Activated CD4-positive, alpha-beta T cell treated with anti-CD3 and anti-CD28 coated beads, Interleukin-2, Interleukin-4, amounts not matched to agents 100 ng/mL and 50 ng/mL, durations not matched to agents 16 hours and 8 hours (primary cell): ENCODE measurements at places on chromosomes 7 and 10.
A peak's percentile ranks its signal among the peaks of the same experiment; 100 is the strongest.

- no peak for DNase-seq
Observed at GRCh38 chr10:109924087-109924486, 776 bp upstream of the XPNPEP1 start.

- DNase-seq: no peak
Observed at GRCh38 chr7:71716690-71717089, 584.7 kb downstream of the GALNT17 start.

- DNase-seq: no peak
Observed at GRCh38 chr10:19578571-19578970, 237.7 kb upstream of the PLXDC2 start.

GRCh38 chr7:1086588-1087464, 1.1 kb upstream of the GPER1 start:
- peak; percentile 78 for DNase-seq

DNA sequence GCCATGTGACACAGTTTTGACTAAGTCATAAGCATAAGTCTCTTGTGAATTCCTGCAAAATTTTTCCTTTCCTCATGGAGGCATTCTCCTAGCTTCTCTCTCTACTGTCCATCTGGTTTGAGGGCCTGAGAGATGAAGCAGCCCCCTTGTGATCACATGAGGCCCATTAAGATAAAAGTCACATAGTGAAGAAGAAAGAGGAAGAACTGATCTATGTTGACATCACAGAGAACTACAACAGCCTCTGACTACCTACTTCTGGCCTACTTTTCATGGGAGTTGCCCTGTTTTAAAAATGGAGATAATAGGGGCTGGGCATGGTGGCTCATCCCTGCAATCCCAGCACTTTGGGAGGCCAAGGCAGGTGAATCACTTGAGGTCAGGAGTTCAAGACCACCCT, 50.4 kb downstream of the TFEC start:
- DNase-seq: no peak

- no peak for DNase-seq
Observed at GRCh38 chr10:70774810-70775678, 10.1 kb downstream of the TBATA start.

DNA sequence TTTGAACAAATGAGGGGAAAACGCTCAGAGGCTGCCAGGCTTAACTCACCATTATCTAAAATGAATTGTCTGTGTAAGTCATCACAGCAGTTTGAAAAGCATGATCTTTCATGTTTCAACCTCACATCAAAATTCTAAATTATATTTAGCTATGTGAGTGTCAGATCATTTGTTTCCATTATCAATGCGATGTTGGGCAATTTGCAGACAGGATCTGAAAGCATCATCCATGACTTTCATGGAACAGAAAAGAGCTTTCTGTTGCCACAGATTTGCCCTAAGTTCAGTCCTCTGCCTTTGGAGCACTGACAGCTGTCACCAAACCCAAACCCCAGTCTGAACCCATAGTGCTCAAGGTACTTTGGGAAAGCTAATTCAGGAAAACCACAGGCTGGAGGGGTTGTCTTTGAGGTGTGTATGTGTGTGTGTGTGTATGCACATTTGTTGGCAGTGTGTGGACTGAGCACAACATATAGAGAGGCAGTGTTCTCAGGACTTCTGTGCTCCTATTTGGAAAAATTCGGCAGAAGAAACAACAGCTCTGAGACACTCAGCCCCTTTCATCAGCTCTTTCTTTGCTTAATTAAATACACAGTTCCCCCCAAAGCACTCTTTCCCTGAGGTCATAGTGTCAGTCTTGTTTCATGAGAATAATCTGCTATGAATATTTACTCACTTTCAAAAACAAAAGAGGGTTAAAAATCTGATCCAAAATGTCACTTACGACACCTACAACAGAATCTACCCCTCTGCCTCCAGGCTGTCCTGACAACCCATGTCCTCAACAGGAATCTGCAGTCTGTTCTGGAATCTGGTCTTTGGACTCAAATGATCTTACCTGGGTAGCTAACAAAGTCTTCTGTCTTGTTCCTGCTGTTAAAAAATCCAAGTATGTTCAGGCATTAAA, 188.5 kb upstream of the KLF14 start:
- DNase-seq: no peak
